NCI-H526 treated with DMSO at 0.1 percent for 48 hours (cell line): ENCODE measurements at places on chromosomes 12 and 14.

DNA sequence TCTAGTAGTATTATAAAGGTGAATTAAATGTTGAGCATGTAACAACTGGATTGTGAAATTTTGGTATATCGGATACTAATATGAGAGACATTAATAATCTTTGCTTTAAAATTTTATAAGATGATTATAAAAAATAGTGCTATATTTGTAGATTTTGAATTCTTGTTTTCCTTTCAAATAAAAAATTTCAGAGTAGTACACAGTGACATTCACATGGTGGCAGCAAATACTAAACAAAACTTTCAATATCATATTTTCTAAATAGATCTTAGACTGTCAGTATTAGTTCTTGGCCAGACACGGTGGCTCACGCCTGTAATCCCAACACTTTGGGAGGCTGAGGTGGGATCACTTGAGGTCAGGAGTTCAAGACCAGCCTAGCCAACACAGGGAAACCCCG, 166.0 kb downstream of the NAV3 start:
- no peak for DNase-seq

DNA sequence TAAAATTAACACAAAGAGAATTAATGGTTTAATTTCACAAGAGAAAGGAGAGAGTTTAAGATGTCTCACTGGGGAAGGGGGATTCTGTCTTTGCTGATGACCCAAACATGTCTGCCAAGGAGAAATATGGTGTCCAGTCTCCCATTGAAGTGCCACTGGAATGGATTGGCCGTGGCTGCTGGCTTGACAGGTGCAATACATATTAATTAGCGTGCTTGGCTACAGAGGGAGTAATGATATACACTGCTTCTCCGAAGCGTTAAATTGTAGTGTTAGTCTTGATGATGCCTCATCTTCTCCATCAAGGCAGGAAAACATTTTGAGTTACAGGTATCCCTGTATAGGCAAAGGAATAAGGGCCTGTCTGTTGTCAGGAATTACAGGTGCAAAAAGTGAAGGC, 393.4 kb upstream of the TMPO start:
- DNase-seq = no peak

DNA sequence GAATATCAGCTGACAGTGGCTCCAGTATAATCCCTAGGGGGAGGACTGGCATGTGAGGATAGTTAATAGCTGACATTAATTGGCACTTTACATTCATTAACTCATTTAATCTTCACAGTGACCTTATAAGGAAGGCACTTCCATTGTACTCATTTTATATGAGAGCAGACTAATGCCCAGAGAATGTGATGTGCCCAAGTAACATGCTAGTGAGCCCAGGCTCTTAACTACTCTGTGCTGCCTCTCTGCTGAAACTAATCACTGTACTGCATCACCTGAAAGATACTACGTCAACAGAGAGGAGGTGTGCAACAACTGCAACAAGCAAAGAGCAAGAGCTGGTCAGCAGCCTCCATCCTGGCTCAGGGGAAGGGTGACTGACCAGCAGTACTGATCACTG, 40.1 kb downstream of the GALNT4 start:
- DNase-seq = no peak

- DNase-seq = no peak
Observed at GRCh38 chr12:25789541-25789944, 168.9 kb upstream of the RASSF8 start.

DNA sequence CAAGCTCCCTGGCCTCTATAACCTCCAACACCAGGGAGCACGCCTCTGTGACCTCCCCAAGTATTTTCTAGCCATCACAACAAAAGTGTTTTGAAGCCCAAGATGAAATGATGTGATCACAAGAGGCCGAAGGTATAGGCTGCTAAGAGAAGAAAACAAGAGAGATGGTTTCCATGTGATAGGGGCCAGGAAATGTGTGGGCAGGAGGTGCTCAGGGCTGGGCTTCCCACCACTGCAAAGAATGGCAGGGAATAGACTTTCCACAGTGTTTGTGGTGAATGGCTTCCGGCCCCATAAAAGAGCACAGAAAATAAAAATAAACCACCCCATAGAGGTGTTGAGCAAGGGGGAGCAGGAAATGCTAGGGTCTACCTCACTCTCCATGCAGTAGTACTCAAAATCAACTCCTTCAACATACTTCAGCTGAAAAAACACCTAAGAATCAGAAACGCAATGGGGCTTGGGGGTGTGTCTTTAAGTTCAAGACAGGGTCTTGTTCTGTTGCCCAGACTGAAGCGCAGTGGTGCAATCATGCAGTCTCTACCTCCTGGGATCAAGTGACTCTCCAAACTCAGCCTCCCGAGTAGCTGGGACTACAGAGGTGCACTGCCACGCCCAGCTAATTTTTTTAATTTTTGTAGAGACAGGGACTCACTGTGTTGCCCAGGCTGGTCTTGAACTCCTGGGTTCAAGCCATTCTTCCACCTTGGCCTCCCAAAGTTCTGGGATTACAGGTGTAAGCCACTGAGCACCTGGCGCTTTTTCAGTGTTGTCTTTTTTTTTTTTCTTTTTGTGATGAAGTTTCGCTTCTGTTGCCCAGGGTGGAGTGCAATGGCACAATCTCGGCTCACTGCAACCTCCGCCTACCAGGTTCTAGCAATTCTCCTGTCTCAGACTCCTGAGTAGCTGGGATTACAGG, 27.1 kb downstream of the DAD1 start:
- no peak for DNase-seq

GRCh38 chr12:89970722-89971121, 262.1 kb upstream of the ATP2B1 start:
- no peak for DNase-seq

DNA sequence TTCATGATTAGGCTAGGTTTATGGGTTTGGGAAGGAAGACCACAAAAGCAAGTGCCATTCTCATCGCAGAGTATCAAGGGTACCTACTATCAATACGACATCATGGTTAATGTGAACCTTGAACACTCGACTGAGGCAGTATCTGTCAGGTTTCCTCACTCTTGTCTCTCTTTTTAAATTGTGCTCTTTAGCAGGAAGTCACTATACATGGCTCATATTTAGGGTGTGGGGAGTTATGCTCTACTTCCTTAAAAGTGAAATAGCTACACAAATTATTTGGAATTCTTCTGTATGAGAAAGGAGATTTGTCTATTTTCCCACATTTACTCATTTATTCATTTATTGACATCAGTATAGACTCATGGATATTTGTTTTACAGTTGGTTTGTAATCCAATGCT, 5.9 kb upstream of the CLEC4E start:
- DNase-seq = no peak

DNA sequence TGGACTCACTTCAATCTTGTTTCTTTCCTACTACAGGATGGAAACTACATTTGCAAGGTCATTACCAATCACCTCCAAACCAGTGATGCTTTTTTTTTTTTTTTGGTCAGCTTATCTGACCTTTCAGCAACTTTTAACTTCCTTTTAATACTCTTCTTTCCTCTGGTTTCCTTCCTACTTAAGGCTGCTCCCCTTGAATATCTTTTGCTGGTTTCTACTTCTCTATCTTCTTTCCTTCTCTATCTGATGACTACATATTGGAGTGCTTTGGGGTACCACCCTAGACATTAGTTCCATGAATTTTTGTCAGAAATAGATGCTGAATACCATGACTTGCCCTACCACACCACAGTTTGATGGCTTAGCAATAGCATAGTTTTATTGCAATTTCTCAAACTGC, 197.7 kb upstream of the DDHD1 start:
- no peak for DNase-seq

DNA sequence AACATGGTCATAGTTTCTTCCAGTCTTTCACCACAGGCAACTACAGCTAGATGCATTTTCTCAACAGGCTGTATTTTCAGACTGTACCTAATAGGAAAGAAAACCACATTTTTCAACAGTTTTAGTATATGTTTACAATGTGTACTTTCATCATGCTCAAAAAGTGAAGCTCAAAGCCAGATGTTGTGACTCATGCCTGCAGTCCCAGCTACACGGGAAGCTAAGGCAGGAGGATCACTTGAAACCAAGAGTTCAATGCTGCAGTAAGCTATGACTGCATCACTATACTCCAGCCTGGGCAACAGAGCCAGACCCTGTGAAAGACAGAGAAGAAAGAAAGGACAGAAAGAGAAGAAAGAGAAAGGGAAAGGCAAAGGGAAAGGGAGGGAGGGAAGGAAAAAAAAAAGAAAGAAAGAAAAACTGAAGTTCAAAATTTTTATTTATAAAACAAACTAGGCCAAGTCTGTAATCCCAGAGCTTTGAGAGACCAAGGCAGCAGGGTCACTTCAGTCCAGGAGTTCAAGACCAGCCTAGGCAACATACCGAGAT, 25.5 kb downstream of the GXYLT1 start:
- no peak for DNase-seq
